ENCODE measurements at places on chromosomes 7 and 10. TPM values are rescaled to one million over a fixed set of nuclear protein-coding genes. Genes with fewer than 3 reads are reported as not detected.

DNA sequence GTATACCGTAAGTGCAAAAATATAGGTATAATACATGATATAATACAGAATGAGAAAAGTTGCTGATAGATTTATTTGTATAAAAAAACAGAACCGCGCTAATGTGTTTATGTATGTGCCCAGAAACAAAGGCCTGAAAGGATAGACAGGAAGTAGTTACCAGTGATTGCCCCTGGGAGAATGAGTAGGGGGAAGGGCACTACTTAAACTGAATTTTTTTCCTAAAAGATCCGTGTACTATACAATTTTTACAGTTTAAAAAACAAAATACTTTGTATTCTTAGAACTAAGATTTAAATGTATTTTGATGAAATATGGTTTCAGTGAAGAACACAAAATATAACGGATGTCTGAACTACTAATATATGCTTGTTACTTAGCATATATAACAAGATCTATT, 2.9 kb downstream of the IPMK start:
- DNase-seq = no peak

GRCh38 chr7:87886875-87887274, 10.6 kb downstream of the DBF4 start:
- DNase-seq = no peak

- DNase-seq = peak; percentile 43
Measured at GRCh38 chr7:151207315-151207714, 3.0 kb downstream of the H2BK1 start.

- no peak for DNase-seq
Measured at GRCh38 chr10:14449293-14449815, 118.6 kb upstream of the FRMD4A start.

- no peak for DNase-seq
Measured at GRCh38 chr7:95777269-95777668, 4.9 kb downstream of the DYNC1I1 start.

DNA sequence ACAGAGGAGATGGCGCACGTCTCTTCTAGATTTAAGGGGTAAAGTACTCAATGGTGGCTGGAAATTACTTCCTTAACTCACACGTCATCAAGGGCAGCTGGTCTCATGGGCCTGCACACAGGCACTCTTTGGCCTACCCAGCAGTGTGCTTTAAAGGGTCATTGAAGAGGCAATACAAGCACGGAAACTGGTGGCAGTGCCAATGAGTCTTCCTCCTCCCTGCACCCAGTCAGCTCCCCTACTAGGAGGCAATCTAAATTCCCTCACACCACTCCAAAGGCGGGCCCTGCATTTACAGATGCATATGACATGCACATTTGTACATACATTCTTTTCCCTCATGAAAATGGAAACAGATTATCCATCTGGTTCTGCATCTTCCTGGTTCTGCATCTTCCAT, 47.4 kb downstream of the PPIF start:
- no peak for DNase-seq

GRCh38 chr7:158420591-158421340, 166.9 kb downstream of the PTPRN2 start:
- no peak for DNase-seq

GRCh38 chr10:34821587-34822585, 6.8 kb upstream of the PARD3 start:
- DNase-seq = no peak

DNA sequence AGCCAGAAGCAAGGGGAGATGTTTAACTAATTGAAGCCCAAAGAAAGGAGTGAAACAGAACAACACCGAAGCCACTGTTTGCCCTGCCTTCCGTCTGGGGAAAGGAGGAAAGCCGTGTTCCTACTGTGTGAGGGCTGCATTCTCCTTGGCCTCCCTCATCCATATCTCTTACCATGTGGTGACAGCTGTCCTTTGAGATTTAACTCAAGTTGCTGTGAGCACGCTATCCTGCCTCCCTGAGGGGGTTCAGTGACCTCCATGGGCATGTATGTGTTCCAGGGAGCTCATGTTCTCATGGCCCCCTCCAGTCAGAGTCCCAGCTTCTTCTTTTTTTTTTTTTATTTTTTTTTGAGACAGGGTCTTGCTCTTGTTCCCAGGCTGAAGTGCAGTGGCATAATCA, 26.2 kb upstream of the CRHR2 start:
- no peak for DNase-seq

DNA sequence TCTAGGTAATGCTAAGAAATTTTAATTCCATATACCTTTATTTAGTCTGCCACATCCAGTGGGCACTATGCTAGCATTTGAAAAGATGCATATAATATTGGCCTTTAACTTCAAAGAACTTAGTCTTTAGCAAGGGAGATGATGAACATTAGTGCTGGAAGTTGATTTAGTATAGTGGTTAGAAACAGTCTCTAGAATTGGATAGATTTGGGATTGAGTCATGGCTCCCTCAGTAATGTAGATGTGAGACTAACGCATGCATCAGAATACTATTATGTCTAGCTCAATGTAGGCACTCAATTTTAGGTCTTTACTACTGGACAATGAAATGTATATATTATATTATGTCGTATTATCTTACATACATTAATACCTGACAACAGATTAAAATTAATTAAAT, 5.8 kb downstream of the DKK1 start:
- DNase-seq = no peak

GRCh38 chr10:83023662-83024061, 1115.6 kb upstream of the GHITM start:
- DNase-seq = no peak

DNA sequence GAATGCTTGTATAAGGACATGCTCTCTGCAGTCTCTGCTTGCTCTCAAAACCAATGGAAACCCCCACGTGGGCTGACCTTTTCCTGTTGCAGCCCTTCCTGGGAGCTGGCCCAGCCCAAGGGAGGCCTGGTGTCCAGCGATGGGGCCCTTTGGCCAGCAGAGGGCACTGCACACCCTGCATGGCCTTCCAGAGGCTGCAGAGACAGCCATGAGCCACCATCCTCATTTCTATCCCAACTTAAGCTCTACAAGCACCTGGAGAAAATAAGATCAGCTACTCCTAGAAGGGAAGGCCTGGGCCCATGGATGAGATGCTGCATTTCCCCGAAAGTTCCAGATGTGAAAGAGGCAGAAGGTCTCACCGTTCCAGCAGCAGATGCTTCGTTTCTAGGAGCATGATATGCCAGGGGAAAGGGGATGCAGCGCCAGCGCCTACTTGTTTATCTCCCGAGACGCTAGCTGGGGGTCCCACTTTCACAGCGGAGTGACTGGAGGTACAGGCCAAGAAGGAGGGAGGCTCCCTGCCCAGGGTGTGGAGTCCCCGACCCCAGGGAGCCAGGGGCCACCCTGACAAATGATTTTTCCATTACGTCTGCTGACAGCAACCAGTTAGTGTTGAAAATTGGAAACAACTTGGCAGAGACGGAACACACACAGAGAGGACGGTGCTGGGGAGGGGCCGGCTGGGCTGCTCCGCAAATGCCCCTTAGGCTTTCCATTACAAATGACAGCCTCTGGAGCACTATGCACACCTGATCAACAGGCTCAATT, 106.4 kb downstream of the ZRANB1 start:
- DNase-seq = peak; percentile 73

DNA sequence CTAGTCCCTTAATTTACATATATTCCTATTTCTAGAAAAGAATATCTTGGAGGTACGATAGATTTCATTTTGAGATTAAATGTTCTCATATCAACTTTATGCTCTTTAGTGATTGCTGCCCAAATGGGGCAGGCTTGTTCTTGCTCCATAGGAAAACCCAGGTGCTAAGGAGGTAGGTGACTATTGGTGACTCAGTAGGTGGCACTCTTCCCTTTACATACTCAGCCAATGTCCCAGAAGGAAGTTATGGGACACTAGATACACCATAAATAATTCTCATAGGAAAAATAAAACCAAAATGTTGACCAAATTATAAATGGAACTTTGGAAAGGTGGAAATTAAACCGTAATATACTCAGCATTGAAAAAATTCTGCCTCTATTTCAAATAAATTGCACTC, 4.0 kb downstream of the SKAP2 start:
- DNase-seq = no peak

DNA sequence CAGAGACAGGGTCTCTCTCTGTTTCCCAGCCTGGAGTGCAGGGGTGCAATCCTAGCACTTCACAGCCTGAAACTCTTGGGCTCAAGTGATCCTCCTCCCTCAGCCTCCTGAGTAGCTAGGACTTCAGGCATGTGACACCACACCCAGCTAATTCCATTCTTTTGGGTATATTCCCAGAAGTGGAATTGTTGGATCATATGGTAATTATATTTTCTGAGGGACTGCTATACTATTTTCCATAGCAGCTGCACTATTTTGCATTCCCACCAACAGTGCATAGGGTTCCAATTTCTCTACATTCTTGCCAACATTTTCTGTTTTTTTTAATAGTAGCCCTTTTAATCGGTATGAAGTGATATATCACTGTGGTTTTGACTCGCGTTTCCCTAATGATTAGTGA, 30.0 kb upstream of the RAB11FIP2 start:
- no peak for DNase-seq

DNA sequence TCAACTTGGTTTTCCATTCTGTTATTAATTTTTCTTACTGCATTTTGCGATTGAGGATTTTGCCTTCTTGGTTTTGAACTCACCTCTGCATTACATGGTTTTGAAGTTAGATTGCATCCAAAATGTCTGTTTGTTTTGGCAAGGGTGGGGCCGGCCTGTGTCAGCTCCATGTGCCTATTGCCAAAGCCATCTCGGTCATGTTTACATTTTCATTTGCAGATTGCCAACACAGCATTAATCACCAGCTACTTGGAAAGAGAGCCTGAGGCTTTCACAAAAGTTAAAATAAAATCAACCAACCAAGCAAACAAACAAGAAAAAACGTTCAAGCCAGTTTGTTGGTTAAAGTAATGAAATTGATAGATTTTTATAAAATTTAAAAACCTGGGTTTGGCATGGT, 695.8 kb downstream of the TYW1 start:
- no peak for DNase-seq

The PTN gene
- not detected for total RNA-seq

The CYP2W1 gene
- not detected for total RNA-seq

The FGL2 gene
- total RNA-seq = 1.6 TPM

The CUL2 gene
- total RNA-seq = 33.8 TPM
